ENCODE measurements at places on chromosomes 5 and 9.
A peak's percentile ranks its signal among the peaks of the same experiment; 100 is the strongest.

DNA sequence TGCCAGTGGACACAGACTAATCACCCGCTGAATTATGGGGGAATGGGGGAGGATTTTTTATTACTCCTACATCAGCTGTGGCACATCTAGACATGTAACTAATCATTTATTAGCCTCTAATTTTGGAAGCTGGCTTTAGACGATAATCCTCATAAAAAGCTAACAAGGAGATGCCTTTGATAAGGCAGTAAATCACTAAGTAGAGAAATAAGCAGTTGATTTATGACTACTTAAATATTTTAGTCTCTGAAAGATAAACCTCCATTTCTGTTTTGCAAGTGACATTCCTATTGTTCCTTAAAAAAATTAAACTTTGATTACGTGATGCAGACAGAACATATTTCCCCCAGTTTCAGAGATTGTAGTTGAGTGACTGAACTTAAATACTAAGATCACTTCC is 206.4 kb upstream of the CDKN2B start:
- no peak for DNase-seq

DNA sequence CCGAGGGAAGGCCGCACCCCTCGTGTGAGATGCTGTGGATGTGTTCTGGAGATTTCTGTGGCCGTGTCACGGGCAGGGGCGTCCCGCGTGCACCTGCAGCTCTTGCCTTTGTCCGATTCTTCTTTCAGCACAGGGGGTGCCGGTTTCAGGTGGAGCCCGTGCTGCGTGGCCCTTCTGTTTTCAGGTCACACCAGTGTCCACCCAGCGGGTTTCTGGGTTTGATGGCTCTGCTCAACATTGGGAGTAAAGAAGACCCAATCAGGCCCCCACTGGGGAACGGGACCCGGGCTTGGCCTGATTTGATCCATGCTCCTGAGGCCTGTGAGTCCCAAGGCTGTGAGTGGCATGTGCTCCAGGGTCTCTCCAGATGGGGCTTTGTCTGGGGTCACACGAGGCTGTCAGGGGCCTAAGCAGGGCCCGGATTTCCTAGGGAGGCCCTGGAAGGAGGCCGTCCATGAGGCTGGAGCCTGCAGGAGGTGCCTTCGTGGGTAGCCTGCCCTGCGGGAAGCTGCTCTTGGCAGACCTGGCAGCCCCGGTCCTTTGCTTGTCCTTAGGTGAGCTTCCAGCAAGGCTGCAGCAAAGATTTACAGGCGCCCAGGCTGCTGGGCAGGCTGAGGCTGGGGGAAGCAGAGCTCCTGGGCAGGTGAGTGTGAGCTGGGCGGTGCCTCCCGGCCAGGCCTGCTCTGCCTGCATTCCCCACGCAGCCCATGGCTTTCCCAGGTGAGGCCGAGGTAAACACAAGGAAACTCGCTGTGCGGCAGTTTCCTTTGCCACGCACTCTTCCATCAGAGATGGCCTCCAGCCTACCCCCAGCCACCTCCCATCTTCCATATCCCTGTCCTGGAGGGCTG is 12.8 kb downstream of the MRPL36 start:
- DNase-seq = no peak

GRCh38 chr9:25913806-25914205 is 235.6 kb upstream of the TUSC1 start:
- DNase-seq = peak; percentile 5

GRCh38 chr5:88470745-88471144 is 202.1 kb upstream of the TMEM161B start:
- no peak for DNase-seq

- peak; percentile 58 for DNase-seq
These were observed 1.5 kb downstream of the NDFIP1 start for GRCh38 chr5:142110046-142110531.

DNA sequence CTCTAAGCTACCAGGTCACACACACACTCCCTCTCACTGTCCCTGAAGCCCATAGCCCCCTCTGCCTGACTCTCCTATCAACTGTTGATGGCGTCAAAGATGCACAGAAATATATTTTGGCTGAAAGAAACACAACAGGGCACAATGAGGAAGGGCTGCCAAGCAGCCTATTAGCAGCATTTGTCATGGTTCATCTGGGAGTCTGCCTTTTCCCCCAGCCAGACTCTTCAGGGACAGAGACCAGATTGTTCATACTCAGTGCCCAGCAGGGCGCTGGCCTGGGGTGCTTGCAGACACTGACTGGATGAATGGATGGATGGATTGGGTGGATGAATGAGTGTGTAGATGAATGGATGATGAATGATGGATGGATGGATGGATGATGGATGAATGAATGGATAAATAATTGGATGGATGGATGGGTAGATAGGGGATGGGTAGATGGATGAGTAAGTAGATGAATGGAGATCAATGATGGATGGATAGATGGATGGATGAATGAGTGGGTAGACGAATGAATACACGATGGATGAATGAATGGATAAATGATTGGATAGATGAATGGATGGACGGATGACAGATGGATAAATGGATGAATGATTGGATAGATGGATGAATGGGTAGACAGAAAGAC is 90.5 kb downstream of the ADAMTS2 start:
- DNase-seq = no peak

GRCh38 chr5:157997991-157998504 is 139.1 kb upstream of the CLINT1 start:
- DNase-seq = peak; percentile 96

- DNase-seq = peak; percentile 13
These were observed 53.0 kb downstream of the EXOSC2 start for GRCh38 chr9:130746434-130747212.

Measured in MCF 10A (cell line).